GM18507 (cell line): ENCODE measurements at places on chromosomes 6 and 20.

DNA sequence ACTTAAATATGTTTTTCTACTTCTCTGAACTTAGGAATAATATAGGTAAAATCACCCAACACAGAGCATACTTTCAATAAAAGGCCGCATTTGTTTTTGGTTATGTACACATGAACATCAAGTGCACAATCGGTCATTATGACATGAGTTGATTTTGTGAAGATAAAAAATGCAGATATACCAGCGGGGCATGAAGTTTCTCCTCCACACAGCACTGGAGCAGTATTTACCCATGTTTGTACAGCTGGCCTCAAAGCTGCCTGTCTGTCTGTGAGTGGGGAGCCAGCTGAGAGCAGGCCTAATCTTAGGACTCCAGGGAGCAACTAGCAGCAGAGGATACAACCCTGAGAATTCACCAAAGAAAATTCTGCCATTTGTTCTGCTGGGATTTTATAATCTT, 206.5 kb downstream of the TPBG start:
- DNase-seq = no peak

DNA sequence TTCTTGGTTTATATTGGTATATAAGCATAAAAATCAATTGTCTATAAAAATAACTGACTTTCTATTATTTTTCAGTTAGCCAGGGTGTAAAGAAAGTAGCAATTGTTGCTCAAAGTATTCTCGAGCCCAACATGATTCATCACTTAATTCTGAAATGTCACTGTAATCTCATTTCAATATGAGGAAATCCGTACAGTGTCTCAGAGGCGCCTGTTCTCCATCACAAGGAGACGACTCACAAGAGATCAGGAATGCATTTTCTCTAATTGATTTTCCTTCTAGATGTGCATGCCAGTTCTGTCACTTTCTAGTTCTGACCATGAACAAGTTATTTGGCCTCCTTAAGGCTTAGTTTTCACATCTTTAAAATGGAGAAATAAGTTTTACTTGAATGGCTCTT, 753.1 kb downstream of the MAFB start:
- DNase-seq = no peak

- DNase-seq = no peak
Measured at GRCh38 chr20:38108986-38109541, 56.0 kb downstream of the TGM2 start.

DNA sequence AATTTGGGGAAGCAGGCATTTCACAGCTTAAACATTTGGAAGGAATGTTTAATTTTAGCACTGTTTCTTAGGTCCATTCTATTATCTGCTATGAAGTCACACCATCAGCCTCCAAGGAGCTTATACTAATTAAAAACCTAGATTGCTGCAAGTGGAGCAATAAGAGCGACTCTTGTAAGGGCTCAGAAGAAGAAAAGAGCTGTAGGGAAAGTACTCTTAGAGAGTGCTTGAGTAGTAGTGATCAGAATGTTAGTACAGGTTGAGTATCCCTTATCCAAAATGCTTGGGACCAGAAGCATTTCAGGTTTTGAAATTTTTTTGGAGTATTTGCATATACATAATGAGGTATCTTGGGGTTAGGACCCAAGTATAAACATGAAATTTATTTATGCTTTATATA, 285.3 kb downstream of the UBE3D start:
- DNase-seq = no peak

GRCh38 chr6:110557199-110557598, 80.8 kb upstream of the SLC22A16 start:
- DNase-seq = no peak

DNA sequence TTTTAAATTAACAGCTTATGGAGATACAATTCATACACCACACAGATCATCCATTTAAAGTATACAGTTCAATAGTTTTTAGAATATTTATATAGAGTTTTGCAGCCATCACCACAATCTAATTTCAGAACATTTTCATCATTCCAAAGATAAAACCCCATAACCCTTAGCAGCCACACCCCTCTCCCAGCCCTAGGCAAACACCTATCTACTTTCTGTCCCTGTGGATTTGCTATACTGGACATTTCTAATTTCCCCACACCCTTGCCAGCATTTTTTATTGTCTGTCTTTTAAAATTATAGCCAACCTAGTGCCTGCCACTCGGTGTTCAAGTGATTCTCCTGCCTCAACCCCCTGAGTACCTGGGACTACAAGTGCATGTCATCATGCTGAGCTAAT, 23.0 kb upstream of the AKAP7 start:
- no peak for DNase-seq

DNA sequence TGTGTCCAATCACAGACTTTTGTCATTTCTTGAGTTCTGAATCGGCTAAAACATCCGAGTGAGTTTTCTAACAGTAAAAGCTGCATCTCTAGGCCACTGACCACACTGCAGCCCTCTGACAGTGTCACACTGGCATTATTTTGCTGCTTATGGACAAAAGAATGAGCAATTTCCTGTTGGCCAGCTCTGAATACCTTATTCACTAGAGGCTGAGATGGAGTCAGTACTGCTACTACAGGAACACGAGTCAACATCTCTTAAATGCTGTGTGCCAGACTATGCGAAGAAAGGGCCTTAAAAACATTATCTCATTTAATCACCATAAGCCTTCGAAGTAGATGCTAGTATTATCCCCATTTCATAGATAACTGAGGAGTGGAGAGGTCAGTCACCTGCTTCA, 42.5 kb upstream of the IPCEF1 start:
- no peak for DNase-seq

GRCh38 chr20:42901689-42902440, 287.8 kb downstream of the PTPRT start:
- no peak for DNase-seq

DNA sequence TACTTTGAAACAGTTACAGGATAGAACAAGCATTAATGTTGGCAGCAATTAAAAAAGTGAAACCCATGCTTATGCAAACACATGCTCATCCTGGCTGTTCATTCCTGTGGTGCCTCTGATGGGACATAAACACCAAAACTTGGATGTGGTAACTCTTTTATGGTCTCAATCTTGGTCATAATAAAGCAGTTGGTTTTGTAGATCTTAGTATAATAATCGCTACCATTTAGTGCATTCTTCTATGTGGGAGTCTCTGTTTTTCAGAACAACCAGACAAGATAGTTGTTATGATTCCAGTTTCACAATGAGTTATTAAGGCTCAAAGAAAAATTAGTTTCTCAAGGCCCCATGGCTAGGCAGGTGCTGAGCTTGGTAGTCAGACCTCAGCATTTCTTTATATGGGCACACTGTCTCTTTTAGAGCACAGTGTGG, 184.0 kb downstream of the UTRN start:
- DNase-seq = peak; percentile 3

- DNase-seq = no peak
Measured at GRCh38 chr20:51928931-51929330, 126.6 kb upstream of the SALL4 start.

- no peak for DNase-seq
Measured at GRCh38 chr6:51147756-51148155, 329.1 kb downstream of the TFAP2B start.

GRCh38 chr6:111523484-111524167, 40.6 kb upstream of the REV3L start:
- no peak for DNase-seq

DNA sequence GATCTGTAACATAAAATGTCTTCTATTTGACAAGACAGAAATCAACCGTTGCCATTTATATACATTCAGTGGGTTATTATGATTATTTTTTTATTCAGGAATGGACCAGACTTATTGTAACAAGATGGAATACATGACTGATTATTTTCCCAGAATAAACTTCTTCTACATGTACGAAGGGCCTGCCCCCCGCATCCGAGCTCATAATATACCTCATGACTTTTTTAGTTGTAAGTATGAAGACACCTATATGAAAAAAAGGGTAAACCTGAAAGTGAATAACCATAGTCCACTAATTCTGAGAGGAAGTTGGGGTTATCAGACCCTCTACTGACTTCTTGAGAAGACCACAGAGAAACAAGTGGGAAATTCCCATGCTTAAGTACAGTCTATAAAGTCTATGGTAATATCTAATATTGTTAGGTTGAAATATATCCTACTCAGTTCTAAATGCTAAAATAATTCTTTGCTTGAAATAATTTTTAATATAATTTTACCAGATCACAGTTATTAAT, 15.9 kb downstream of the OR2A4 start:
- no peak for DNase-seq

DNA sequence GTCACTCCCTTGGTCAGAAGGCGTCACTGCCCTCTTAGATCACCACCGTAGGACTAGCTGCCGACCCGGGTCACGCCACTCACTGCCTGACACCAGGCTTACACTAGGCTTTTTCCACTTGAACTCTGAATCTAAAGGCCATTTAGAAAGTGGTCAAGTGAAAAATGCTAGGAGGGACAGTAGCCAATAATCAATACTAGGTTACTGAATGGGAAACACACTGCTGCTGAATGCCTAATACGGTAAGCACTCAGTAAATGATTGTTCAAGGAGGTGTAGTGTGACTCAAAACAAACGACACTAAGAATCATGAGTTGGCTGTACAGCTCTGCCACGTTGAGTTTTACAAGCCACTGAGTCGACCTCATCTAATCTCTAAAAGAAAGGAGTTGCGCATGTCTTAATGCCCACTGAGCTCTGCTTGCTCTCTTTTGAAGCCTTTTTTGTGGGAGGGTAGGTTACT, 760 bp upstream of the IBTK start:
- peak; percentile 17 for DNase-seq

DNA sequence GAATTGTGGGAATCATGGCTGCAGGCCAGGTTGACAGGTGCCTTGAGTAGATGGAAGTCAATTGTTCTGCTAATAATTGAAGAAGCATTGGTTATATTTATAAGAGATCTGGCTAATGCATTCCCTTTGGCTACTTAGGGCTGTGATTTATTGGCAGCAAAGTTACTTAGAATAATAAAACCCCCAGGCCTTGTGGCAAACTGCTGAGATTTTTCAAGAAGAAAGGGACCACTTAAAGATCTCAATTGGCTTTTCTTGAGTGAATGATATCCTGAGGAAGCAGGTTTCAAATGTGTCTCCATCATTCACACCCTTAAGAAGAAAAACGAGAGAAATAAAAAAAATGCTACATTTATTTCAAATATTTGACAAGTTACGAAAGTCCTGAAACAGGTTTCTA, 27.4 kb downstream of the DDO start:
- no peak for DNase-seq

GRCh38 chr20:51420111-51420510, 122.4 kb downstream of the NFATC2 start:
- no peak for DNase-seq

DNA sequence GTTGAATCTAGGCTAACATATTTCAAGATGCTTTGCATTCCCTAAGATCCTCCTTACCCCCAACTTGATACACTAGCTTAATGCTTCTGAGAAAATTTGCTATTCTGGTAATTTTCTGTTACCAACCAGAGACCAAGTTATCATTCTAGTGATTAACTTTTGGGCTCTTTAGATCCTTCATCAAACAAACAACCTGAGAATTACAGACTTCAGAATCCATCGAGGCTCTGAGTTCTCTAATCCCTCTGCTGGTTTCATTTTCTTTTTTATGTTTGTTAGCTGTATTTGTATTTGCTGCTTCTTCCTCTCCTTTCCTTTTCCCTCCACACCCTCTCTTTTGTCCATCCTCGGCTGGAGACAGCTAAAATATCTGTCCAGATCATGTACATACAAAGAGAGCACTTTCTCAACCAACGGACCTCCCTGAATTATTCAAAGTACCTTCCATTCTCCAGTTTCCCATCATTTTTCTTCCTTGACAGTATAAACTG, 98.7 kb upstream of the RIPOR2 start:
- no peak for DNase-seq
